ENCODE measurements at places on chromosomes 16 and 17. TPM values are rescaled to one million over a fixed set of nuclear protein-coding genes. Genes with fewer than 3 reads are reported as not detected.

The SOX15 gene
- 0.71 TPM for total RNA-seq

The CTRB2 gene
- not detected for total RNA-seq

The TGFB1I1 gene
- total RNA-seq = 0.48 TPM

The BCL6B gene
- total RNA-seq = 0.40 TPM

The CDH5 gene
- total RNA-seq = not detected

The FZD2 gene
- total RNA-seq = not detected

The ACD gene
- 41.8 TPM for total RNA-seq

The SLFN12L gene
- total RNA-seq = 97.9 TPM

The PNMT gene
- total RNA-seq = 0.19 TPM

The TBC1D3I gene
- 0.96 TPM for total RNA-seq

The RNF222 gene
- 0.10 TPM for total RNA-seq

GRCh38 chr17:76574166-76574565, 11.5 kb downstream of the ST6GALNAC2 start:
- no peak for DNase-seq

GRCh38 chr17:15516150-15516549, 47.1 kb downstream of the TVP23C start:
- DNase-seq = no peak

DNA sequence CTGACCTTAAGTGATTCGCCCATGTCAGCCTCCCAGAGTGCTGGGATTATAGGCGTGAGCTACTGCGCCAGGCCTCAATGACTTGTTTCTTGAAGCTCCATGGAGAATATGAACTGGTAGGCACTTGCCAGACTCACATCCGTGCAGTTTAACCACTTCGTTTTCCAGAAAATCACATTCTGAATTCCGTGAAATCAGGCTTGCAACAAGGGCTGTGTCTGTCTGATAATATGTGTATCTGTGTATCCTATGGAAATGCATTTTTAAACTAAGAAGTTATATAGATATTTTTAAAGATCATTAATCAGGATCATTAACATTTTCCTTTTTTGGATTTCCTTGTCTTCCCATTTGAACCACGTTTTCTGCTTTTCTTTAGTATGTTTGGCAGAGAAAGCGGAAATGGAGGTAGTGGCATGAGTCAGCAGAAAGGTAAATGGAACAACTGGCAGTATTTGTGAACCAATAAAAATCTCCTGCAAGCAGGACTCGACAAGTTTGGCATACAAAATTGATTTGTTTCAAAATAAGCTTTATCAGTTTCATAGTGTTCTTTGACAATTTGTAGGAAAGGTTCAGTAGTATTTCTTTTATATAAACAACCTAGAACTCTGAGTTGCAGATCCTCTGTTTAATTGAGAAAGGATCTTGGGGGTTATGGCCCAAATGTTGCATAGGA, 33.0 kb downstream of the USP10 start:
- no peak for DNase-seq

DNA sequence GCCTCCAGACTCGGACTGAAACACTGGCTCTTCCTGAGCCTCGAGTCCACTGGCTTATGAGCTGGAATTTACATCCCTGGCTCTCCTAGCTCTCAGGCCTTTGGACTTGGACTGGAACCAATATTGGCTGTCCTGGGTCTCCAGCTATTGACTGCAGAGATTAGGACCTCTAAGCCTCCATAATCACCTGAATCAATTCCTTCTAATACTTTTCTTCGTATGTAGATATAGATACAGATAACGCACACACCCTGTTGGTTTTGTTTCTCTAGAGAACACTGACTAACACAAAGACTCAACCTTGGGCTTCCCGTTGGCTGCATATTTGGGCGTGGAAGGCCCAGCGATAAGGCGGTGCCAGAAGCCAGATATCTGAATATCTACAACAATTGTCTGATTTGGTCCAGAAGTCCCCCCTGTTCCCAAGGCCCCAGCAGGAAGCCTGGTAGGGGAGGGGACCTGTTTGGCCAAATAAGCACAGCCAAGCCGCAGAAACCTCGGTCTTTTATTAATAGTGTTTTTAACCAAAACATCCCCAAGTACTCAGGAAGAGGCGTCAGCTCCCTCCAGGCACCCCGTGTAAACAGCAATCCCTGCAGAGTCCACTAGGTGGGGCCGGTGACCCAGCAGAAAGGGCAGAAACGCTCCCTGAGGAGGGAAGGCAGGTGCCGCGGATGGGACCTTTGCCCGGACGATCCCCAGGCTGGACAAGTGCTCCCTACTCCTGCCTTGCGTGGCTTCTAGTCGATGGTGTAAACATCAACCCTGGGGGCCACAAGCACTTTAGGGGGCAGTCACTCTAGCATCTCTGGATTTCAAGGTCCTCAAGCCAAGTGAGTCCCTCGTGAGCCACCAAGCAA, 57.0 kb downstream of the ABR start:
- peak; percentile 86 for DNase-seq

DNA sequence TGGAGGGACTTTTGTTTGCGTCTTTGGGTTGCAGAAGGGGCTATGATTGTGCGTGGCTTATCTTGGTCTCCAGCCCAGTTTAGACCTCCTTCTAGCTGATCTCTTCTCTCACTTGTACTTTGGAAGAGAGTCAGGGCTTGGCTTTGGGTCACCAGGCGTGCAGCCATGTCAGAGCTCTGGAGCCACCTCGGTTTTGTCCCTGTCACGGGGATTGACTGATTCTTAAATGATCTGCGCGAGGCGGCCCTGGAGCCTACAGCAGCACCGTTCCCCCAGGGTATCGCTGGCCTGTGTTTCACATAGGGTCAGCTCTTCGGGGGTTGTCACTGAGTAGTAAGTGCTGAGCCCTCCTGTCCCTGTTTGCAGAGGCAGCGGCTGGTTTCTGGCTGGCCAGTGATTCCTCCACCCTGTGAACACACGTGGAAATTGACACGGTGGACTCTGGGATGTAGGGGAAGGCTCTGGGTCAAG, 209.8 kb upstream of the CHMP6 start:
- DNase-seq = no peak

DNA sequence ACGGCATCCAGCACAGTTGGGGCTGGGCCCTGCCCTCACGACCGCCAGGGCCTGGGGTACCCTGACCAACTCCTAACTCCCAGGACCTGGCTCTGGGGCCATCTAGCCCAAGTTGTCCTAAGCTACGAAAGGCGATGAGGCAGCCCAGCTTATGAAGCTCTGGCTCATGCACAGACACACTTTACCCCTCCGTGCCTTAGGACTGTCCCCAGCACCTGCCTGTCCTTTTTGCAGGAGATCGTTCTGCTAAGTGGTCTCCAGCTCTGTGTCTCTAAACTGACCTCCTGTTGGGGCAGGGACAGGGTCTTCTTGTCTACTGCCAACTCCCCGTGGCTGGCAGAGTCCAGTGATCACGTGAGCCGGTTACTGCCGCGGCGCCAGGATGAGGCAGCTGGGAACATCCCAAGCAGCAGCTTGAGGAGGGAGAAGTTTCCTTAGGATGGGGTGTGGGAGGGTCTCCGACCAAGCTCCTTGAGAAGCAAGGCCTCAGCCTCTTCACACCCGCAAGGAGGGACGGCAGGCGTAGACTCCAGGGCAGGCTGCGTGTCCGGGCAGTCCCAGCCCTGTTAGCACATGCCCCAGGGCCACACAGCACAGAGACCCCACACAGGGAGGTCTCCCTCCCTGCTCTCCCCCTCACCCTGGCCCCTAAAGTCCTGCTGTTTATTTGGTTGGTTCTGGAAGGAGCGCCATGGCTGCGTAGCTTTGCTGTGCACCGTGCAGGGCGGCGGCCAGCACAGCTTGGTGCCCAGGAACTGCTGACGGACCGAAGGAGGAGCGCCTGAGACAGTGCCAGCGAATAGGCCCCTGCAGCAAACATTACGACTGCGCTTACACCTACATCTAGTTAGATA, 16.4 kb upstream of the METRNL start:
- DNase-seq = peak; percentile 6

GRCh38 chr17:28570716-28571360, 486 bp downstream of the PIGS start:
- DNase-seq = peak; percentile 62

DNA sequence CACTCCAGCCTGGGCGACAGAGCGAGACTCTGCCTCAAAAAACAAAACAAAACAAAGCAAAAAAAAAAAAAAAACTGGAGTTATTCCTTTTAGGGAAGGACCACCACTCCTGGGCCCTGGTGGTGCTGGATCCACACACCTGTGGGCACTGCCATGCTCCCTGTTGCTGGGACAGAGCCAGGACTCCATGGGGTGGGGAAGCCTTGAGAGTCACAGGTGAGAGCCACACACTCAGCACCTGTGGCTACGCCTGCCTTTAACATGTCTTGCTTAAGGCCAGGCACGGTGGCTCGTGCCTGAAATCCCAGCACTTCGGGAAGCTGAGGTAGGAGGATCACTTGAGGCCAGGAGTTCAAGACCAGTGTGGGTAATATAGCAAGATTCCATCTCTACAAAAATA, 18.3 kb downstream of the PDIA2 start:
- DNase-seq = no peak

GRCh38 chr17:45584092-45585036, 93.8 kb upstream of the PLEKHM1 start:
- peak; percentile 75 for DNase-seq

DNA sequence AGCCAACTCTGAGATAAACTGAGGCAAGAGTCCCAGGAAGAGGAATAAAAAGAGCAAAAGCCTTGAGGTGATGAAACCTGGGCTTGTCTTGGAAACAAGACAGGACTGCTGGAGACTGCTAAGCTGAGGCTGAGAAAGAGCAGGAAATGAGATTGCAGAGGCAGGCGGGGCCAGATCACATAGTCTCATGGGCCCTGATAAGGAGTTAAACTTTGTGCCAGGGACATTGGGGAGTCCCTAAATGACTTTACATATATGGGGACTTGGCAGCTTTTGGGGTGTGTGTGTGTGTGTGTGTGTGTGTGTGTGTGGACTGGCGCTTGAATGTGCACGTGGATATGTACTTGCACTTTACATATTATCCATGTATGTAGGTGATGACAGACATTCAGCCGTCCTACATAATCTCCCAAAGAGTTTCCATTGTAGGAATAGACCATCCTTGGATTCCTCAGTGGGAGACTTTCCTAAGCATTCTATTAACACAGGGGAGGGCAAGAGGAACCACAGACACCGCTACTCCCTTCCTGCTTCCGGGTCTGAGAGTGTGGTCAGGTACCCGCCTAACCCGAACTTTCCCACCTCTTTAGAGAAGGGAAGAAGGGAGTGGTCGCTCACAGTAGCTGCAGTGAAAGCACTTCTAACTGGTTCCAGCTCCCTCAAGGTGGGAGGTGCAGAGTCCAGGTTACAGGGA, 123.1 kb downstream of the LYRM1 start:
- peak; percentile 14 for DNase-seq

DNA sequence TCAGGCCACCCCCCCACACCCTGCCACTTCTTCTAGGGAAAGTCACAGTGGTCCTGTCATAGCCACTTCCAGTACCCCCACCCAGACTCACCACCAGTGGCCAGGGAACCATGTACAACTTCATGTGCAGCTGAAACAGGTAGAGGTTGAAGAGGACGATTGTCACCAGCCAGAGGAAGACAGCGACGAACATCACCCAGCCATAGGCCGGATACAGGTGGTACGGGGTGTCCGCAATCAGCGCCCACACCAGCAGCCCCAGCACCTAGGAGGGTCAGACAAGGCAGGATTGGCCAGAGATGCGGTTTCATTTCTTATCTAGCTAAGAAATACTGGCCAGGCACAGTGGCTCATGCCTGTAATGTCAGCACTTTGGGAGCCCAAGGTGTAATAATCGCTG, 16.7 kb downstream of the ARL2BP start:
- no peak for DNase-seq

- DNase-seq = no peak
Measured at GRCh38 chr17:27496437-27496943, 40.2 kb downstream of the KSR1 start.

GRCh38 chr17:9240659-9241370, 219.5 kb downstream of the NTN1 start:
- no peak for DNase-seq

- DNase-seq = no peak
Measured at GRCh38 chr17:36008998-36009665, 7.8 kb upstream of the CCL15 start.

DNA sequence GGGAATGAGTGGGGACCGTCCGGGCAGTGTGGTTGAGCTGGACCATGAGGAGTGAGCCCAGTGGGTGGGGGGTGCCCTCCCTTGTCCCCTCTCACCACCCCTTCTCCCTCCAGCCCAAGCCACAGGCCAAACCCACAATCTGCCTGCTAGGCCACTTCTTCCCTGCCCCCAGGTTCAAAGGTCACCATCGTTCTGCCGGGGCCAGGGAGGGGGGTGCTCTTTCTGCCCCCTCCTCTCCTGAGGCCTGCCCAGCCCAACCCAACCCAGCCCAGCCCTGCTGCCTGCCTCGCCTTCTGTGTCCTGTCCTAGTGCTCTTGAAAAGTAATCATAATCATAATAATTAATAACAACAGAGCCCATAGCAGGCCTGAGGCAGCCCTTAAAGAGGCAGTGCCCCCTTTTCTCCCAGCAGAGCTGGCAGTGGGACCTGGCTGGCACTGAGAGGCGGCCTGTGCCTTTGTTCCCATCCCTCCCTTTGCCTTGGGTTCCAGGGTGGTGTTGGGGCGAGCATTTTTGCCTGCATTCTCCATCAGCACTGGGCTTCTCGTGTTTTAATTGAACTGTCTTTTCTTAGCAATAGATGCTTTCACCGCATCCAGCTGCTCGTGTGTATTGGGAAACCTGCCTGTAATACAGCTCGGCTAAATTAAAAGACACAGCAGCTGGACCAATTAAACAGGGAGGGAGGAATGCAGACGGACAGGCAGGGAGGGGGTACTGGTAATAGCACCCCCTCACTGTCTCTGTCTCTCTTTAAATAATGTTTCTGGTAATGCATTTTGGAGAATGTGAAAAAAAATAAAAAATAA, 46.8 kb downstream of the SREBF1 start:
- no peak for DNase-seq

- DNase-seq = no peak
Measured at GRCh38 chr17:73388578-73388905, 76.7 kb upstream of the CDC42EP4 start.

- DNase-seq = no peak
Measured at GRCh38 chr17:15414532-15415306, 52.7 kb downstream of the CDRT4 start.

- no peak for DNase-seq
Measured at GRCh38 chr16:21611556-21612384, 12.4 kb downstream of the METTL9 start.

DNA sequence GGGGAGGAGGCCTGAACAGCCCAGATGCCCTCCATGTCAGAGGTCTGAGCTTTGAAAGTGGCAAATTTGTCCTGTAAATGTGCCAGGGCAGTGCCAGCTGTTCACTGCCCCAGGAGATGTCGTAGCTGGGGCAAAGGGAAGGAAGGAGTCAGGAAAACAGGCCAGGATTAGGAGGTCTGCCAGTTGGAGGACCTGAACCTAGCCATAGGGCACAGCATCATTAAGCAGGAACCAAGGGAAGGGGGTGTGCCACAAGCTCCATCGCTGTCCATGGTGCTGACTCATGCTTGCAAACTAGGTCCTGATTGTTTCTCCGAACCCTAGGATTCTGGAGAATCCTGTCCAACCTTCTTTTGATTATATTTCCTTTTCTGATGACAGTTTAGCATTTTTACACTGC, 124.2 kb downstream of the TMEM132E start:
- DNase-seq = peak; percentile 56

GRCh38 chr17:1961189-1961588, 63.9 kb downstream of the RTN4RL1 start:
- DNase-seq = no peak

- DNase-seq = peak; percentile 63
Measured at GRCh38 chr17:49223517-49224197, 6.9 kb downstream of the PHOSPHO1 start.

- no peak for DNase-seq
Measured at GRCh38 chr17:68532826-68533225, 20.6 kb downstream of the PRKAR1A start.

- peak; percentile 51 for DNase-seq
Measured at GRCh38 chr17:1532836-1533602, 16.6 kb upstream of the INPP5K start.
